ENCODE measurements at places on chromosomes 3 and 15.

- no peak for DNase-seq
Measured at GRCh38 chr3:45486926-45487325, 98.5 kb downstream of the LARS2 start.

DNA sequence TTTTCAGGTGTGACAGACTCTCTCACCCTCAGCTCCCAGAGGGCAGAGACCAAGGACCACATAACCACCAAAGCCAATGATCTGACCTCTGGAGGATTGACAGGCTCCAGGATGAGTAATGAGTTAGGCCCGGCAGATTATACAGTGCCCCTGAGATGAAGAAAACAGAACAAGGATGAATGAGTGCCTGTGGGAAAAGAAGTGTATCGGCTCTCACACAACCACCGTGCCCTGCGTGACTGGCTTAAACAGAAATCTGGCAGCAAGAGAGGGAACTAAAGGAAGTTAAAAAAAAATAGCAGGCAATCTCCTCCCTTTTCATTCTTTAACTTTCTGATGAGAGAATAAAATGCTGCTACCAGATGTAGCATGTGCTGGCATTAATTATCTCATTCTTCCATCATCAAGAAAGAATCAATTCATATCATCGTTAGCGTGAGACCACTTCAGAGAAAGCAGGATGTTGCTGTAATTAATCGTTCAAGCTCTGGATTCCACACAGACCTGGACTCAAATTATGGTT lies 227.5 kb upstream of the COL8A1 start:
- peak; percentile 17 for DNase-seq

DNA sequence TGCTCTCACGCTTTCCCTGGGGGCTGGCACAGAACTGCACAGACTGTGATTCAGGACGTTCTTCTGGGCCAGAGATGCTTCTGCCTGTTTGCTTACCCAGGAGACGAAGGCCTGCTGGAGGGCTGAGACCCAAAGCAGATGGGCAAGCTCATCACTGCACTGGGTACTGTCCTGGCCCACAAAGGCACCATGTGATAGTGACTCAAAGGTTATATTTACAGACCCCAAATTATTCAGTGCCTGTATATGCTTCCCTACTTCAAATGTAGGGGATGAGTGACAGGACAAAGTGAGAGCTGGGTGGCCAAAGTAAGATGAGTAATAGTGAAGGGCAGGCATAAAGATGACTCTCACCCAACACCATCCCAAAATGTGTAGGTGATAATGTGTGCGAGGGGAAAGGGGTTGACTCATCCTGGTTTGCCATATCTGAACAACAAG lies 127.4 kb downstream of the WDR76 start:
- no peak for DNase-seq

DNA sequence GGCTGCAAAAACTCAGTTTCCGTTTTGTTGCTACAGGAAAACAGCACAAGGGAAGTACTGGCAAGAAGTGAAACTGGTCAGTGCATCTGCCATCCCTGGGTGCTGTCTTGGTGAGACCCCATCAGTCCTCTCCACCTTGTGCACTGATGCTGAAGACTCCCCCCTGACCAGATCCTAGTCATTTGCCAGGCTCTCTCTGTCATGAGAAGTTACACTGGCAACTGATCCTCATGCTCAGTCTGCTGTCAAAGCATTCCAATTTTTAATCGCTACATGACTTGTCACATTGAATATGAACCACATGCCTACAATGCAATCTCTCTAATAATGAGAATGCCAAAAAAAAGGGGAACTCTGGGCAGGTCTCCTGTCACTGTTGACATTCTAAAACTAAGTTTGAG lies 296.5 kb downstream of the ZIC1 start:
- DNase-seq = no peak

GRCh38 chr3:45546716-45547701 lies 47.5 kb upstream of the LIMD1 start:
- DNase-seq = no peak

GRCh38 chr15:42373274-42373673 lies 14.0 kb downstream of the CAPN3 start:
- DNase-seq = no peak

DNA sequence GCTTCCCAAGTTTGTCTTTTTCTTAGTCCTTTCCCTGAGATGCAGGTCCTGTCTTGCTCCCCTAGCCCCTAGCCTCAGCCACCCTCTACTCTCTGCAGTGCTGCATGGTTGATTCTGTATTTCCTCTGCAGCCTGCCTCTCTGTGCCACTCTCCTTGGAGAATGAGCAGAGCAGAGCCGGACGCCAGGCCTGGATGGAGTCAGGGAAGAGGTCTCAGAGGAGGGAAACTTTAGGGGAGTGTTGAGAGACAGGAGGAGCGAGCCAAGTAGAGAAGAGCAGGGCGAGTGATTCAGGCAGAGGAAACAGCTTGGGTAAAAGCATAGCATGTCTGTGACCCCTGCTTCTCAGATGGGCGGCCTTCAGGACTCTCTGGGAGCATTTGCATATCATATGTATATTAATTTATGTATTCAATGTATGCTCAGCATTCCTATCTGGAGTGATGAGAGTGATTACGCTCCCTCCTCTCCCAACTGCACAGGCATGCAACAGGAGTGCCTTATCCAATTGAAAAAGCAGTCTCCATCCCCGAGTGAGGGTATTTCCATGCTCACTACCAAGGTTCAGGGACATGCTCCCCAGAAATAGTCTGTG lies 166.7 kb downstream of the RORA start:
- no peak for DNase-seq

Measured in AG08396 (cell line).